Right ventricle myocardium superior (tissue), 1 donor: ENCODE measurements at places on chromosomes 5 and 9.

GRCh38 chr9:69976152-69976551 lies 67.5 kb upstream of the MAMDC2 start:
- no peak for DNase-seq

GRCh38 chr9:1870915-1871314 lies 144.2 kb upstream of the SMARCA2 start:
- no peak for DNase-seq

DNA sequence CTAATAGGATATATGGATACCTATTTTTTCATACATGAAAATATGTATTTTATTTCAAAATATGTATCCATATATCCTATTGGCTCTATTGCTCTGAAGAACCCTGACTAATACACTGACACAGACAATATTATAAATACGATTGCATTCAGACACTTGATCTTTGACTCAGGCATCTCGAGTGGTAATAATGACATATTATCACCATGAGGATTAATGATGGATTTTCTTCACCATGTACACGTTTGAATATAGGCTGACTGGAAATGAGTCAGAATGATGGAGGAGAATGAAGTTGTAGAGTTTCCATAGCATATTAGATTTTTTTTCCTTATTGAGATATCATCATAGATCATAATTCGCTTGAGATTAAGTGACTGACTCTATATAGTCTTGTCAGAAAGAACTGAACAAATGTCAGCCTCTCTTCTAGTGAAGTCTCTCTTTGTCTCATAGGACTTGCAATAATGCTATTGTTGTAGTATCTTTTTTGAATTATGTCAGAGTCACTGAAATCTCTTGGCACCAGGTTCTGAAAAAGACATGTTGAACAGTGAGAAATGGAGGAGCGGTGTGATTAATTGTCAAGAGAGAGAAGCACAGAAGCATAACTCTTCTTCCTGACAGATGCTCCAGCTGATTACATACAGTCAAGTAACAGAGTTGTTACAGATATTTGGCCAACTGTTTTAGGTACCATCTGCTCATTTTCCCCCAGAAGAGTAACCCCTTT lies 41.4 kb upstream of the SLCO6A1 start:
- DNase-seq: no peak

- DNase-seq: no peak
Measured at GRCh38 chr5:16953729-16954128, 17.6 kb upstream of the MYO10 start.

- no peak for DNase-seq
Measured at GRCh38 chr5:158847772-158848171, 251.9 kb downstream of the EBF1 start.
